ENCODE measurements at places on chromosomes 4 and X. TPM values are rescaled to one million over a fixed set of nuclear protein-coding genes. Genes with fewer than 3 reads are reported as not detected.

TMSB15B gene
- 7.9 TPM for total RNA-seq

DNA sequence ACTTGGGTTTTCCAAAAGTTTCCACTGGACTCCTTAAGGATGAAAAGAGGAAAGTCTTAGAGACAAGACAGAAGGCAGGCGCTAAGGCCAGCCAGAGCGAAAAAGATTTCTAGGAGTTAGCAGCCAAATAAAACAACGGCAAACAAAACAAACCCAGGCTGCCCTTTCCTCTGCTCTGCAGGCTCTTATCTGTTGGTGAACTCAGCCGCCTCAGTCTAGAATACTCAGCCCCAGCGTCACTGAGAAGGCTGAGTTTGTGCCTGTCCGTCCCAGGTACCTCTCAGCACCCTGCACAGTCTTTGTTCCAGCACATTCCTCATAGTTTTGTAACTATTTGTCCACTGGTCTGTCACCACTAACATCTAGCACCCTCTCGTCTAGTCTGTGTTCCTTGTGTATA lies 75.6 kb upstream of the FAM9C start:
- no peak for DNase-seq

- DNase-seq = no peak
Measured at GRCh38 chr4:144732584-144733428, 86.8 kb downstream of the HHIP start.

DNA sequence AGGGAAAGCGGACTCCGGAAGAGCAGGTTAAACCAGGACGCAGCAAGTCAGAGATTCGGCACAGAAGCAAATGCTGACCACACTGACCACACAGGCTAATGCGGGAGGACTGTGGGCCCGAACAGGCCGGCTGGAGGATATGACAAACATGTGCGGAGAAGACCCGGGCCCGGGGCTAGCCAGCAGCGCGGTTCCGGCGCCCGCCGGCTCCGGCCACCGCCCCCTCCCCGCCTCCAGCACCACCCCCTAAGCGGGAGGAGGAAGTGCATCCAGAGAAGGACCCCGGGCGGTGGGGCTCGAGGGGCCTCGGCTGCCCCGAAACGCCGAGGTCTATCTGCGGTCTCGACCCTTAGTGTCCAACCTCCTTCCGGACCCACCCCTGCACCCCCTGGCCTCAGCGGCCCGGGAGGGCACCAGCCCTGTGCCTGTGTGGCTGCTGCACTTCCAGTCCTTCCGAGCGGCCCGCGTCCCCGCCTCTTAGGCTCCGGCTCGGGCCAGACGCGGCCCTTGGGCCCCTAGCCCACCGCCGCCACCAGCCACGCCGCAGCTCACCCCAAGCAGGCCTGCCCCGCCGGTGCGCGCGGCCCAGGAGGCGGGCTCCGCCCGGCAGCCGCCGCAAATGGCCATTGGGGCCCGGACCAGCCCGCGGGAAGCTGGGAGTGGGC lies 2.1 kb downstream of the ELOVL6 start:
- no peak for DNase-seq

NUP62CL gene
- 10.6 TPM for total RNA-seq

BMP3 gene
- total RNA-seq = 0.25 TPM

- no peak for DNase-seq
Measured at GRCh38 chr4:75831856-75832405, 70.3 kb downstream of the PPEF2 start.

DNA sequence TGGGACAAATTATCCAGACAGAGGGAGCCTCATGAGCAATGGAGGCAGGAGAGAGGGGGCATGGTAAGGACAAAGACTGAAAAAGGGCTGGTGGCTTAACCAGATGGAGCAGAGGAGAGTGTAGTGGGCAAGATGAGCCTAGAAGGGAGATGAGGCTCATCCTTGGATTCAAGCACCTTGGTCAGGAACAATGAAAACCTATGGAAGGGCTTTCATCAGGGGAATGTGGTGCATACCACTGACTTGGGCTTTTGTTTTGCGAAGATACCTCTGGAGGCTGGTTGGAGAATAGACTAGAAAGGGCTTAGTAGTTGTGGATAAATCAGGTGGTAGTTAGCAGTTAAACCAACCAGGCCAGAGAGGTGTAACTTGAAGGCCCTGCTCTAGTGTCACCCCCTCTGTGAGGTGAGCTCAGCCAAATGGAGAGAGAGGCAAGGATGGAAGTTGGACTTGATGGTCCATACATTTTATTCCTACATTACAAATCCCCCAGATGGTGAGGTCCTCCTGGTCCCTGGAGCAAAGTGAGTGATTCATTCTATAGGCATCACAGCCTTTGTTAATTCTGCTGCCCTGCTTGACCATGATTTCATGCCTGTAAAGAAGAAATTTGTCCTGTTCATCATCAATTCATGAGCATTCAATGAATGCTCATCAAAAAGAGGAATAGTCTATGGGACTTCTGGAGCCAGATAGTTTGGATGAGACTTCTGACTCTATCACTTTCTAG lies 264.8 kb upstream of the IGFBP7 start:
- no peak for DNase-seq

FABP2 gene
- total RNA-seq = not detected

GRCh38 chr4:119132306-119132705 lies 3.3 kb upstream of the MYOZ2 start:
- no peak for DNase-seq

- no peak for DNase-seq
Measured at GRCh38 chr4:64564126-64564525, 154.9 kb upstream of the TECRL start.

DNA sequence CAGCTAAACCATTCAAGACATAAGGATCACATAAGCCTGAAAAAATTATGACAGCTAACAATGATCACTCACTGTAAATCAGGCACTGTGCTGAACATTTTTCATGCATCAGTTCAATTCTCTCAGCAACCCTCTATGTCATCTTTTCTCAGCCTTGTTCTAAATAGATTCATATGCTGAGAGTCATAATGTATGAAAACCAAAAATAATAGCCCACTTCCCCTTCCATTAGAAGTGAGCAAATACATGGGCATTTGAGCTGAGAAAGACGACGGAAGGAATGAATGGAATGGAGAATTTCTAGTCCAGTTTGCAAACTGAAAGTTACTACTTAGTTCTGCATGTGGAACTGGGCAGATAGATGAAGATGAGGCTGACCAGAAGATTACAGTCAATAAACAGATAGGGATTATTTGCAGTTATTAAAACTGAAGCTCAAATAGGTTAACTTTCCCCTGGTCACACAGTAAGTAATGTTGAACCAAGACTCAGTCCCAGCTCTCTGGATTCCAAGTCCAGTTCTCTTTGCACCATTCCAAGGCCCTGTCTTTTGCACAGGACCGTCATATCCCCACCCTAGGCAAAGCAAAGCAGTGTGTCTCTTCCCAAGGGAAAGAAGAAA lies 1.6 kb upstream of the SH3RF1 start:
- no peak for DNase-seq

- DNase-seq = no peak
Measured at GRCh38 chr4:29277381-29277780, 1442.8 kb upstream of the PCDH7 start.

GRCh38 chr4:82293304-82293703 lies 80.5 kb downstream of the HNRNPD start:
- no peak for DNase-seq

GRCh38 chr4:89001647-89002445 lies 55.1 kb downstream of the FAM13A start:
- DNase-seq = no peak

PAGE2B gene
- total RNA-seq = not detected

DNA sequence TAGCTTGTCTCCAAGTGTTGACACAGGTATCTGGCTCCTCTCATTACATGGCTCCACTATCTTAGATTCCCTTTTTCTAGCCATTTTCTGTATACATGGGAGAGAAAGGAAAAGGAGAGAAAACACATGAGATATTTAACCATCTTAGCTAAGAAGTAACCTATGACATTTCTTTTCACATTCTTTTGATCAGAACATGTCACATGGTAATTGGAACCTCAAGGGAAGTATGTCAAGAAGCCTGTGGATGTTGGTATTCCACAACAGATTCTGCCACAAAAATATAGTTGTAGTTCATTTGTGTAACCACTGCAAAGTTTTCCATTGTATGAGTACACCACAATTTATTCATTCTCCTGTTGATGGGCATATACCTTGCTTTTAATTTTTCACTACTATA lies 18.7 kb upstream of the GABRB1 start:
- no peak for DNase-seq

GRCh38 chrX:13990126-13990800 lies 39.4 kb downstream of the GEMIN8 start:
- DNase-seq = no peak

- no peak for DNase-seq
Measured at GRCh38 chr4:75629239-75629638, 1.1 kb downstream of the CDKL2 start.

GRCh38 chr4:22515145-22515887 lies 550 bp downstream of the ADGRA3 start:
- no peak for DNase-seq

ARSJ gene
- 5.4 TPM for total RNA-seq

GRCh38 chr4:5338531-5338930 lies 287.3 kb downstream of the STK32B start:
- no peak for DNase-seq

DNA sequence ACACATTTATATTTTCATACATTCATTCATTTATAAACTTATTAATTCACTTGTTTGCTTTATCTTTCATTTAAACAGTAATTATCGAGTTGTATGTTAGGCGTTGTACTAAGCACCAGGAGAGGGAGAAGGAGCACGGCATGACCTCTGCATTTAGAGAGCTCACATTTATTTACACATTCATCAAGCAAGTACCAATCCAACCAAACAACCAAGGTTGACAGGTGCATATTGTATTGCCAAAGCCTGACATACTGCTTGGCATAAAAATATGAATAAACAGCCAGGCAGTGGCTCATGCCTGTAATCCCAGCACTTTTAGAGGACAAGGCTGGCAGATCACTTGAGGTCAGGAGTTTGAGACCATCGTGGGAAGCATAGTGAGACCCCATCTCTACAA lies 37.0 kb upstream of the CLNK start:
- no peak for DNase-seq

DNA sequence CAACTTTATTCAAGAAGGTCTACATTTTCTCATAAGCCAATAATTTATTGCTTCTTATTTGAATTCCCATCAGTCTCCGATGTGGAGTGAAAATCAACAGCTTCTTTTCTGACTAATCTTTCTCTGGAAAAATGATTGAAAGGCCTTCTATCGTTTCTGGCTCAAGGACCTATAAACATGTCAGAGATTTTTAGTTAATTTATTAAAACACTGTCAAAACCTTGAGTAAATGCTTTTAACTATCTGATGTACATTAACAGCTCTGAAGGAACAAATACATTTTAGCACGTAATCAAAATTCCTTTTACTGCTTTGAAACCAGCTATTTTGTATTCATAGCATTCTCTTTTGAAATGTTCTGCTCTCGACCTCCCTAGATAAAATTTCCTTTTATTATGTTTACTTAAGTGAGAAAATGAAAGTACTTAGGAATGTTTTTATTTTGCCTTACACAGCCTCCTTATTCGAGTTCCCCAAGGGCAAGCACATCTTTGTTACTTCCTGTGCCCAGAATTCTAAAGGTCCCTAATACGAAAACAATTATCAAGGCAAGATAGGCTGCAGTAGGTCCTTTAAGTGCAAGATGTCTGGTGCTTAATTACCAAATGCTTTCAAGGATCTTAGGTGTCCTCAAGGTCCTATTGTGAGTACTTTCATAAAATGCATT lies 3.1 kb upstream of the ZFX start:
- DNase-seq = no peak

TMEM35A gene
- 5.4 TPM for total RNA-seq

GRCh38 chr4:46844325-46844917 lies 64.6 kb downstream of the COX7B2 start:
- no peak for DNase-seq

DNA sequence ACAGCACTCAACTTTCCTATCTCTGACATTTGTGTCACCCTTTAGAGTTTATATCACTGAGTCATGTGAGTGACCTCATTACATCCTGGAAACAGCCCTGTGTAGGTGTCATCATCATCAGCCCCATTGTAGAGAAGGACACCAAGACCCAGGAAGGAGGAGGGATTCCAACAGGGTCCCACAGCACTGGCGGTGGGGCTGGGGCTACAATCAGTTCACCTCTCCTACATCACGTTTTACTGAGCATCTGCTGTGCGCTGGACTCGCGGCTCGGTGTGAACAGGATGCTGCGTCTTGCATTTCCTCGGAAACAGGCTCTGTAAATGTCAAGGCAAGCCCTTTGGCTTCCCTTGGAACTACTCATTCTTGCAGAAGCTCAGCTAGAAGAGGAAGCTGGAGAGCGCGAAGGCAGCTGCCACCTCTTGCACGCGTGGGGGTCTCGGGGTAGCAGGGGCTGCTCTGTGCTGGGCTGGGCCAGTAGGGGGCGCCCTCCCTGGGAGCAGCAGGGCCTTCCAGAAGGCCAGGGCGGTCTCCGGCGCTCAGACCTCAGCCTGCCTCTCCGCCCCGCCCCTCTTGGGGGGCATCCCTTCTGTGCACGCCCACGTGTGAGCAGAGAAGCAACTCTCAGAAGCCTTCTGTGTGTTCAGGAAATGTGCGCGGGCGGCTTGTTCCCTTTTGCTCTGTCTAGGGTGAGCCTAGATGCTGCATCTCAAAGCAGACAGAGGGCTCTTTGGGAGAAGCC lies 29.0 kb downstream of the REELD1 start:
- no peak for DNase-seq

DNA sequence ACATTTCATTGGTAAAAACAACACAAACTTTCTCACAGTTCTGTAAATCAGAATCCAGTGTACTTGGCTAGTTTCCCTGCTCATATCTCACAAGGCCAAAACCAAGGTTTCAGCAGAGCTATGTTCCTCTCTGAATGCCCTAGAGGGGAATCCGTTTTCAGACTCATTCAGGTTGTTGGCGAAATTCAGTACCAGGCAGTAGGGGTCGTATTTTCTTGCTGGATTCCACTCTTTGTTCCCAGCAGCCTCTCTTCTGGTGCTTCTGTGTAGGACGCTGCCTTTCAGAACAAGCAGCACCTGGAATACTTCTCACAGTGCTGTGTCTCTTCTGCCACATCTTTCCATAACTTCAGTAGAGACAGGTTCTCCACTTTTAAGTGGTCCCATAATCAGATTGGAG lies 351.9 kb downstream of the PCDH18 start:
- no peak for DNase-seq

GRCh38 chrX:103214870-103215424 lies at the start of gene BEX4:
Gene BEX4, plus strand, starts transcription at chrX:103215108. Its CDS starts 1,046 bp downstream, at chrX:103216154.
- no peak for DNase-seq

GSX2 gene
- total RNA-seq = not detected

CLOCK gene
- 34.4 TPM for total RNA-seq

Measured in vagina (tissue), 2 donors.